Activated naive CD8-positive, alpha-beta T cell treated with anti-CD3 and anti-CD28 coated beads, Interleukin-2, amount 50 U/mL, for 24 hours (primary cell): ENCODE measurements at places on chromosomes 6 and 20.

- DNase-seq, result no peak
- H3K4me3 ChIP-seq, result no peak overlapping the region
- H3K27ac ChIP-seq, result peak overlapping the region; percentile 82
- H3K36me3 ChIP-seq, result no peaks in the 10 kb centered on the region
Measured at GRCh38 chr20:53917145-53918019, 153.0 kb downstream of the BCAS1 start.

- H3K27ac ChIP-seq, result no peak overlapping the region
- H3K36me3 ChIP-seq, result no peaks in the 10 kb centered on the region
- no peaks in the 10 kb centered on the region for H3K4me1 ChIP-seq
- DNase-seq, result no peak
Measured at GRCh38 chr20:41386502-41387427, 20.1 kb upstream of the EMILIN3 start.

- no peaks in the 10 kb centered on the region for H3K36me3 ChIP-seq
- DNase-seq, result no peak
- peaks cover 26% of the 10 kb centered on the region for H3K27me3 ChIP-seq
- no peak overlapping the region for H3K4me3 ChIP-seq
- no peak overlapping the region for H3K27ac ChIP-seq
Measured at GRCh38 chr6:6920114-6920986, 187.4 kb upstream of the RREB1 start.

- H3K4me1 ChIP-seq, result no peaks in the 10 kb centered on the region
- no peak for DNase-seq
- H3K27me3 ChIP-seq, result no peaks in the 10 kb centered on the region
- no peaks in the 10 kb centered on the region for H3K36me3 ChIP-seq
- H3K4me3 ChIP-seq, result no peak overlapping the region
Measured at GRCh38 chr6:130426066-130426721, 60.4 kb downstream of the TMEM200A start.

GRCh38 chr6:39776581-39776980 lies 15.6 kb upstream of the DAAM2 start:
- peaks cover 3% of the 10 kb centered on the region for H3K27me3 ChIP-seq
- DNase-seq, result no peak
- H3K27ac ChIP-seq, result no peak overlapping the region

DNA sequence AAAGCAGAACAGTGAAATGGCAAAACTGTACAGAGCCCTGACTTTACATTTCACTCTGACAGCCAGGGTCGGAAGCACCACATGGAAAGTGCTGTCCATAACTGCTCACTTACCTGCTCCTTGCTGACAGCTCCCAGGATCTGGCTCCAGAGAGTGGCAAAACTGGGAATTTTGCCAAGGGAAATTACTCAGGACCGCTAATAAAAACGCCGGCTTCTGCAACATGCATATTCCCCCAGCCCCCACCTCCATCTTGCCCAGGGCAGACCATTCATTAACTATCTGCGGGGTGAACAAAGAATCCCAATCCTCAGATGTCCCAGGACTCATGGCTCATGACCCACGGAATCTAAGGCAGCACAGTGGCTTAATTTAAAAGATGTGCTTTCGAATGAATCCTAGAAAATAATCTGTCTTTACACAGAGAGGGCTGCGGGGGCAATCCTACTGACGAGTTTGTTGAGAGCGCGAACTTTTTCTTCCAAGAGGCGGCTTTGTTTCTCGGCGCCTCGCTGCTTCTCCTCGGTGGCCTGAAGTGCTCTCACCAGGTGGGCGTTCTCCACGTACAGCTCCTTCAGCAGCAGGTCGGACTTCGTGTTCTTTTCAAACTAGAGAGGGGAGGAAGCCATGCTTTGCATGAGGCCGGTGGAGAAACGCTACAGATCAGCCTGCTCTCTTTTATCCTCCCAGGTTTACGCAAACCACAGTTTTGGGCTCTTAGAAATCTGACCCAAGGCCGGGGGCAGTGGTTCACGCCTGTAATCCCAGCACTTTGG lies 45.8 kb downstream of the GINS1 start:
- no peak overlapping the region for H3K4me3 ChIP-seq
- H3K27ac ChIP-seq, result no peak overlapping the region
- no peak for DNase-seq
- no peaks in the 10 kb centered on the region for H3K4me1 ChIP-seq

- H3K27me3 ChIP-seq, result no peaks in the 10 kb centered on the region
- peaks cover 17% of the 10 kb centered on the region for H3K36me3 ChIP-seq
- no peak overlapping the region for H3K4me3 ChIP-seq
- peaks cover 26% of the 10 kb centered on the region for H3K4me1 ChIP-seq
Measured at GRCh38 chr6:12097791-12098190, 85.7 kb downstream of the HIVEP1 start.

DNA sequence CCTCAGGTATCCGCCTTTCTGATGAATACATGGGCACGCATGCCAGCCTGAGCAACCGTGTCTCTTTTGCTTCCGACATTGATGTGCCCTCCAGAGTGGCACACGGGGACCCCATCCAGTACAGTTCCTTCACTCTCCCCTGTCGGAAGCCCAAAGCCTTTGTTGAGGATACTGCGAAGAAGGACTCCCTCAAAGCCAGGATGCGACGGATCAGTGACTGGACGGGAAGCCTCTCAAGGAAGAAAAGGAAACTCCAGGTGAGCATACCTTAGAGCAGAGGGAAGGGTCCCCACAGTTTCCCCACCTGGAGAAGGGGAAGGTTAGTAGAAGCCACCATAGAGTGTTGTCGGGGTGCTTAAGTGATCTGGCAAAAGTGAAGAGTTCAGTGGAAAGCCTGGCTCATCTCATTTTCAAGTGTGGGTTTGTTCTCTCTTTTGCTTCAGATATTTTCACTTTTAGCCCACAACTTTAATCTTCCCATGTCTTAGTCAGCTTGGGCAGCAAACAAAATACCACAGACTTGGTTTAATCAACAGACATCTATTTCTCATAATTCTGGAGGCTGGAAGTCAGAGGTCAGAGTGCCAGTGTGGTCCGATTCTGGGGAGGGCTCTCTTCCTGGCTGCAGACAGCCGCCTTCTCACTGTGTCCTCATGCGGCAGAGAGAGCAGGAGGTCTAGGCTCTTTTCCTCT lies 133.5 kb upstream of the CLDN20 start:
- H3K4me3 ChIP-seq, result peak overlapping the region; percentile 36
- H3K4me1 ChIP-seq, result peaks cover 55% of the 10 kb centered on the region
- H3K27ac ChIP-seq, result peak overlapping the region; percentile 91
- H3K36me3 ChIP-seq, result peaks cover 20% of the 10 kb centered on the region
